EL (cell line): ENCODE measurements at places on chromosomes 7 and 10.

GRCh38 chr10:125129076-125129458 lies 31.3 kb downstream of the CTBP2 start:
- no peak for DNase-seq

GRCh38 chr10:42431095-42431494 lies 207.3 kb downstream of the ZNF33B start:
- DNase-seq: no peak

DNA sequence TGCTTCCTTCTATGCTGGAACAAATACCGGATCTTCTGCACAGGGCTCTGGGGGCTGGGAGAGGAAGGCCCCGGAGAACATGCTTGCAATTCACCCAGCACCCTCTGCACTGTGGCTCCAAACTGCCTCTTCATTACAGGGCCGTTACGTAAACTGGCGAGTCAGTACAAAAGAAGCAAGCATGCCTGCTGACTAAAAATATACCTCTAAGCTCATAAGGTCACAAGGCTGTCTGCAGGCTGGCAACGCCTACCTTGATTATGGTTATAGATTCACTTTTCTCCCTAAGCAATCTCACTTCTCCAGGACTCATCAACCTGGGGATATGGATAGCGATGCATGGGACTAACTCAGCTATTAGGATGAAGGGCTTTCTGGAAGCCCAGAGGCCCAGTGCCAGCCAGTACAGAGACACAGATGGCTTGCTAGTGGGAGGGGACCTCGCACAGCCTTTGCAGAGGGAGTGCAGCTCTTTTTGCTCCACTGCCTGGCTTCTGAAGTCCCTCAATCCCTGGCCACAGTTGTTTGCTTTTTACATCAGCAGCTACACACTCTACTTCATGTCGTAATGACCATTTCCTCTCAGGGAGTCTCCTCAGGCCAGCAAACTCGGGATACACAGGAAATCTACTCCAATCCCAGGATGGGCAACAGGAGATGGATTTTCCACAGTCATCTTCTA lies 96.1 kb downstream of the SH3PXD2A start:
- peak; percentile 71 for DNase-seq

GRCh38 chr7:11177793-11178192 lies 204.1 kb downstream of the PHF14 start:
- DNase-seq: peak; percentile 17

DNA sequence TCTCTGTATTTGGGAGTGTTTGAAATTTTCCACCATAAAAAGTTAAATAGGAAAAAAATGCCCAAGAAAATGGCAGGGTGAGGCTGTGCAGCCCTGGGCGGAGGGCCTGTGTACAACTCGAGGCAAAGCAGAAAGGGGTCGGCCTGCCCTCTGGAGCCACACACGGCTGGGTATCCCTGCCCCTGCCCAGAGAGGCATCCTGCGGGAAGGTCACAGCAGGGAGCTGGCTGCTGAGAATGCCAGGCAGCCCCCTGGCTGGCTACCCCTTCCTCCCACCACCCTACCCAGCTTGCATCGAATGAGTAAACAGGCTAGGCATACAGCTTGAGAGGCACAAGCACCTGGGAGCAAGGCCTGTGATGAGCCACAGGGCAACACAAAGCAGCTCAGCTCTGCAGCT lies 46.1 kb downstream of the CAMK2B start:
- DNase-seq: no peak

DNA sequence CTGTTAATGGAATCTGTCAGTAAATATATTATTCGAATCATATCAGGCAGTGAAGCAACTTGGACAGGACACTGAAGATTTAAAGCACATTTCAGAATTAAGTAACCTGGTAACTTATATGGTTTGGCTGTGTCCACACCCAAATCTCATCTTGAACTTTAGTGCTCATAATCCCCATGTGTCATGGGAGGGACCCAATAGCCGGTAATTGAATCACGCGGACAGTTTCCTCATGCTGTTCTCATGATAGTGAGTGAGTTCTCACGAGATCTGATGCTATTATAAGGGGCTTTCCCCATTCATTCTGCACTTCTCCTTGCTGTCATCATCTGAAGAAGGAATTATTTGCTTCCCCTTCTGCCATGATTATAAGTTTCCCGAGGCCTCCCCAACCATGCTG lies 83.2 kb upstream of the COL1A2 start:
- DNase-seq: no peak

- DNase-seq: no peak
Observed at GRCh38 chr7:4549681-4550080, 132.4 kb upstream of the FOXK1 start.

- peak; percentile 67 for DNase-seq
Observed at GRCh38 chr10:33193701-33194521, 140.6 kb downstream of the NRP1 start.

GRCh38 chr7:83691095-83691494 lies 42.2 kb upstream of the SEMA3E start:
- no peak for DNase-seq

- no peak for DNase-seq
Observed at GRCh38 chr10:80588546-80588945, 50.8 kb downstream of the SH2D4B start.

- DNase-seq: peak; percentile 88
Observed at GRCh38 chr10:102241444-102242117, at the start of gene PITX3. Gene PITX3, minus strand, starts transcription at chr10:102241512. Its CDS starts 9,432 bp downstream, at chr10:102232080.

DNA sequence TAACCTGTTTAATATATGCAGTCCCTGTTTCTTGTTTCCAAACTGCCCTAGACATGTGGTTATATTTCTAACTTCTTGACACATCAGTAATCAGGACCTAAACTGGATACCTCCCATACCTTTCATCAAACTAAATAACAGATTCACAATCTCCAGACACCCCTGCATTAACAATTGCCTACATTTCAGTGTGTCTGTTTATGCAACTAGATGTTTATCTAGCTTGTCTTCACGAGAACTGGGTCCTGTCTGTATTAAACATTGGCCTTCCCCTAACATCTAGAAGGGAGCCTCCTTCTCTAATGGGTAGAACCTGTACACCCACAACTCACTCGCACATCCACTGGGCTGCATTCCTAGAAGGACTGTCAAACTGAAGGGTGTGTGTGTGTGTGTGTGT lies 683.7 kb upstream of the FZD8 start:
- no peak for DNase-seq

DNA sequence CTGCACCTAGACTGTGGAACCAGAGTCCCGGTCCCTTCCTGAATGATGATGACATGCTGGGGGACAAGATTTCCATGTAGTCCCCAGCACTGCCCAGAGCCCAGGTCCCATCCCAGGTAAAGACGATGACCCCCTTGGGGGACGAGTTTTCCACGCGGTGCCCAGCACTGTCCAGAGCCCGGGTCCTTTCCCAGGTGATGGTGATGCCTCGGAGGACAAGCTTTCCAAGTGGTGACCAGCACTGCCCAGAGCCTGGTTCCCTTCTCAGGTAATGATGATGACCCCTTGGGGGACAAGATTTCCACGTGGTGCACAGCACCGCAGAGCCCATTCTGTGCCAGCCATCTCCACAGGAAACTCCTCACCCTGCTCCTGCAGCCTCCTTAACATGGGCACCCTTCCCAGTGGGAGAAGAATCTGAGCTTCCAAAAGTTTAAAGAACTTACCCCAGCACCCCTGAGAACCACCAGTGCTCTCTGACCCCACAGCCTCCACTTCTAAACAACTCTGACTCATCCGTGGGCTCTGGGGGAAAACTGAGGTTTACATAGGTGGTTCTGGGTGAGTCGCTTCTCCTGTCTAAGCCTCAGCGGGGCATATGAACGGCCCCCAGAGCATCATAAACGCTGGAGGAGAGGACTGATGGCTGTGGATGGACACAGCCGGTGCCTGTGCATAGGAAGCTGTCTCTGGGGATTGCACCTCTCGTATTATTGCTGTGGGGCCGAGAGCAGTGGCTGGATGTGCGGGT lies 233.2 kb downstream of the TCERG1L start:
- no peak for DNase-seq

DNA sequence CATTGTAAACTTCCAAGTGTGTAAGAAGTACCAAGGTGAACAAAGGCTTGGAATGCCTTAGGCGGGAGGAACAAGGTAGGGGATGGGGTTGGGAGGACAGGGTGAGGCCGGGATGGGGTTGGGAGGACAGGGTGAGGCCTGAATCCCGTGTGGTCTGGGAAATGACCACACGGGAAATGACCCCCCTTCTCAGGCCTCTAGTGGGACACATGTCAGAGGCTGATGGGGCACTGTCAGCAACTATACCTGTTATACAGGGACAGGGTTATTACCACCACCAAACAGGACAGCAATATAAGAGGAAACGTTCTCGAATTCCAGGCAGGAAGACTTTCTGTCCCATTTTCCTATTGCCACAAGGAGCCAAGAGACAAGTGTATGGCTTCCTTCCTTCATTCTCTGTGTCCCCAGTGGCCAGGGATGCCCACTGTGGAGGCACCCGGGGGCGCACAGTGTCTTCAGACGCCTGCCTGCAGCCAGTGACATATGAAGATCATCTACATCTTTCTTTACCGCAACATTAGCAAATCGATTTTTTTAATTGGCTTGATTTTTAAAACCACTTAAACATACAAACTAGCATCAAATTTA lies 1.3 kb downstream of the MKI67 start:
- peak; percentile 26 for DNase-seq

DNA sequence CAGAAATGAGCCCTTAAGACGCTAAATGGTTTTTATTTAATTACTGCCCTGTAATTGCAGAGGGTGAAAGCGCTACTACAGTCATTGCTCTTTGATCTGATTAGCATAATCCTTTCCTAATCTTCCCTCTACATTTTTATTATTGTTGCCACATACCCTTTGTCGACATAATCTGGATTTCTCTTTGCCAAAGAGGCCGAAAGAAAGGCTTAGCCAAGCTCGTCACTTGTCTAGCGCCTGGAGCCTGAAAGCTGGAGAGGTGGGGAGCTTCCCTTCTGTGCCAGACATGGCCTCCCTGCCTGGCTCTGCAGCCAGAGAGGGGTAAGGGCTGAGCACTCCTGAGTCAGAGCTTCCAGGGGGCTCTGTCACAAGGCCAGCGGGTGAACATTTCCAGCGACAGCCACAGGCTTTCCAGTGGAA lies 145.9 kb downstream of the PRKAG2 start:
- no peak for DNase-seq

DNA sequence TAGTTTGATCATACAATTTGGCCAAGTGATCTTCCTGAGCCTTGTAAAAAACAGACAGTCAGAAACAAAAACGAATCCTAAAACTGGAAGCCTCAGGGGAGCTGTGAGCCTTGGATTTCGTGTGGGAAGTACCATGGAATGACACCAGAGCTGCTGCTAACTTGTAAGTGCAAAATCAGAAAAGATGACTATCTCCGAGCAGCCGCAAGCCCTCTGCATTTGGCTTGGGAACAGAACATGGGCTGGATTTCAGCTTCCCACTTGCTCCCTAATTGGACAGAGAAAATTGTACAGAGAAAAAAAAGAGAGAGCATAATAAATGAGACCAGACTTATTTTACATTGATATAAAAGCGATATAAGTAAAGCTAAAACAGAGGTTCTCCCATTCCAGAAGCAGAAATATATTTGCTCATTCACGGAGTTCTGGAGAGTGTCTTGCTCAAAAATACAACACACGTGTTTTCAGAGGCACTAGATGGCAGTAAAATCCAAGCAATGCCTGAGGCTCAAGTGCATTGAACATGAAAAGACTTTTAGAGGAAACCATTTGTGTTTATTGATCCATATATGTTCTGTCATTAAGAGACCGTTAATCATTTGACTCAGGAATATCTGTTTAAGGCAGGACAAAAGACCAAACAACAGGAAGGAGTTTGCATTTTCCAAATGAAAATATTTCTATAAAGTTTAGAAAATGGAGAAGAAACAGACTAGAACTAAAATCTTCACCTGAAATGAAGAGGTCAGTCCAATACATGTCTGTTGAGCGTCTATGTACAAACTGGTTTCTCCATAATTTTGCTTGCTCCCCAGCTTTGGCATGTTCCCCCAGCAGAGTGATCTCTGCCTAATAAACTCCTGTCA lies 78.3 kb upstream of the SLC26A5 start:
- peak; percentile 39 for DNase-seq

GRCh38 chr10:20593649-20594048 lies 303.5 kb downstream of the NEBL start:
- no peak for DNase-seq

- peak; percentile 72 for DNase-seq
Observed at GRCh38 chr7:7795630-7796121, 77.3 kb upstream of the RPA3 start.

- DNase-seq: no peak
Observed at GRCh38 chr7:155496267-155497005, 38.5 kb downstream of the EN2 start.

GRCh38 chr7:134814730-134815364 lies 35.4 kb downstream of the CALD1 start:
- no peak for DNase-seq

GRCh38 chr10:26697922-26698608 lies 564 bp downstream of the PDSS1 start:
- DNase-seq: peak; percentile 7

- peak; percentile 25 for DNase-seq
Observed at GRCh38 chr10:12819071-12819470, 182.4 kb downstream of the CCDC3 start.

- no peak for DNase-seq
Observed at GRCh38 chr10:49009199-49009979, 69.7 kb upstream of the LRRC18 start.

- peak; percentile 30 for DNase-seq
Observed at GRCh38 chr10:102065561-102066398, 631 bp downstream of the HPS6 start.
